ENCODE measurements at places on chromosomes 1 and 21.

- DNase-seq: no peak
Observed at GRCh38 chr1:214379236-214379970, 98.4 kb downstream of the SMYD2 start.

DNA sequence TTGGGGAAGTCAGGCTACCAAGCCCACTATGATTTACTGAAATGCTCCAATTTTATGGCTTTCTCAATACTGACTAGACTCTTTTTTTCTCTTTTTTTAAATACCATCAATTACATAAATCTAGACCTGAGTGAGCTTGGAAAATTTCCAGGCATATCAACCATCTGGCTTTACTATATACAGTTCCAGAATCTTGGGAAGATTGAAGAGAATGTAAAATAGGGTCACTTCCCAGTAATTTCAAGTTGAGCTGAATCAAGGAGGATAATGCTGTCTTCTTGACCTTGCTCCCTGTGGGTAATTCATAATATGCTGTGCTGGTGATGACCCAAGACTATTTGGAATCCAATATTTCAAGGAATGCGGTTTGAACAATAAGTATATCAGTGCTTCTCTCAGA is 108.1 kb downstream of the MAP3K21 start:
- DNase-seq: peak; percentile 33

DNA sequence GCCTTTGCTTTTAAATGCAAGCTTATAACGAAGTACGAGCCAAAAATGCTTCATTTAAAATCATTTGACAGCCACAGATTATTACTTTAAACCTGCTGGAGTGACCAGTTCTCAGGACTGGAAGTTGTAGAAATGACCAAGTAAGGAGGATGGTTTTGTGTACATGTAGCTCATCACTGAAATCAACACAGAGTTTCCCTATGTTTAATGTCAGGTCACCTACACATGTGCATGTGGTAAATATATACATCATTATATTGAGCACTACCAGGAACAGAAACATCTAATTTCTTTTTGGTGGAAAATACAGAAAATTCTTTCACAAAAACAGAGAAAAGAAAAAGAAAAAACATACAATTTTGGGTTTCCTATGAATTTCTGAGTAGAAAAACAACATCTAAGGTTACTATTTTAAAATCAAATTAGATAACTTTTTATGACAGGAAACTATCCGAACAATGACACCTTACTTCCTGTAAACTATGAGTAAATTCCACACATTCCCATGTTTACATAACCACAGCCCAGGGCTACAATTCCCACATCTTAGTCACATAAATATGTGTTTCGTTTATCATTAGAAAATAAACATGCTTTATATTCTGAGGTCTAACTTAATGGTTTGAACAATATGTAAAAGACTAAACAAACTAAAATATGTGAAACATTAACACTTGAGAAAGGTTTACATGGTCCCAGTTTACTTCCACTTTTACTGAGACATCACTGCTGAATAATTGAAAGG is 73.6 kb downstream of the ZNF281 start:
- DNase-seq: no peak

- no peak for DNase-seq
Observed at GRCh38 chr1:247294282-247294681, 37.4 kb downstream of the ZNF496 start.

All from NCI-H2171 (cell line).